ENCODE measurements at places on chromosomes 16 and 17.

GRCh38 chr16:9941245-9941644 lies 241.0 kb downstream of the GRIN2A start:
- no peak for DNase-seq

- DNase-seq, result no peak
These were observed 32.8 kb upstream of the ABCC3 start for GRCh38 chr17:50601823-50602375.

- no peak for DNase-seq
These were observed 22.5 kb downstream of the MSI2 start for GRCh38 chr17:57278740-57279387.

- DNase-seq, result no peak
These were observed 128.3 kb upstream of the NUDT7 start for GRCh38 chr16:77594057-77594456.

- DNase-seq, result no peak
These were observed 6.2 kb downstream of the PHOSPHO1 start for GRCh38 chr17:49224198-49224996.

- DNase-seq, result peak; percentile 20
These were observed 436.2 kb downstream of the SLC39A11 start for GRCh38 chr17:72656130-72656763.

DNA sequence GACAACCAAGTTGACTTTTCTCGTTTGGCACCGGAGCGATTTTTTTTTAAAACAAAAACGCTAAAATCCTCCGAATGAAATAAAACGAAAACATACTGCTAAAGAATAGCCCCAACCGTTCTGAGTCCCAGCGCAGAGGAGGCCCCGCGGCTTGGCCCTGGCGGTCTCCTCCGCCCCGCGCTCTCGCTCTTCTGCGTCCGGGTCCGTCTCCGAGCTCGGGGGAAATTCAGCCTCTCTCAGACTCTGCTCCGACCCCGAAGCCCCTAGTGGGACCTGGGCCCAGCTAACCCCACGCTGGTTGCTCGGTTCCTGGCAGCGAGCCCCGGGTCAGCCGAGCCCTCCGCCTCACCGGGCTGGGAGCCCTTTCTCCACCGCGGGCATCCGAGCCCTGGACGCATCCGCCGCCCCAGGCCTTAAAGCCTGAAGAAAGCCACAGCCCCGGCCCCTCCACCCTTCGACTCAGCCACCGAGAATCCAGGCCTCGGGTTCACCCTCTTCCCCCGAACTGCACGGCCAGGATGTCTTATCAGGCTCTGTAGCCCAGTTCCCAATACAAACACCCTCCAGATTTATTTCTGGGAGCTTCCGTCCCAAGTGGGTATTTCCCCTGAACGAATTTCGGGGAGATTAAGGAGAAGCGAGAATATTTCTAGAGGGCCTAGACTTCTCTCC lies 1.2 kb downstream of the TBX2 start:
- DNase-seq, result no peak

DNA sequence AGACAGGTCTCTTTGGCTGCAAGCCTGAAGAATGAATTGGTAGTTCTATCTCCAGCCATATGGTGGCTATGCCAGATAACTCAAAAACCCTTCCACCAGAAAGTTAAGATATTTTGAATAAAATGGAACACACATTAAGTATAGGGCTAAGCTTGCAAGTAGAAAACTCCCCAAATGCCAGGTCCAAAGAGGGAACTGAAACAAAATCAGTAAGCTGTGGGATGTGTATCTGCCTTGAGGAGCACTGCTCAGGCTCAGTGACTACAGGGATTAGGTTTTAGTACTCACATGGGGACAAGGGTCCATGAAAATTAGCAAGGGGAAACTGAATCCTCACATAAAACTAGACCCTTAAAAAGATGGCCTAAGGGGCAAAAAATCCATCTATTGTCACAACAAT lies 115.7 kb upstream of the PMFBP1 start:
- no peak for DNase-seq

GRCh38 chr16:30964574-30965226 lies 7.1 kb downstream of the SETD1A start:
- DNase-seq, result no peak

DNA sequence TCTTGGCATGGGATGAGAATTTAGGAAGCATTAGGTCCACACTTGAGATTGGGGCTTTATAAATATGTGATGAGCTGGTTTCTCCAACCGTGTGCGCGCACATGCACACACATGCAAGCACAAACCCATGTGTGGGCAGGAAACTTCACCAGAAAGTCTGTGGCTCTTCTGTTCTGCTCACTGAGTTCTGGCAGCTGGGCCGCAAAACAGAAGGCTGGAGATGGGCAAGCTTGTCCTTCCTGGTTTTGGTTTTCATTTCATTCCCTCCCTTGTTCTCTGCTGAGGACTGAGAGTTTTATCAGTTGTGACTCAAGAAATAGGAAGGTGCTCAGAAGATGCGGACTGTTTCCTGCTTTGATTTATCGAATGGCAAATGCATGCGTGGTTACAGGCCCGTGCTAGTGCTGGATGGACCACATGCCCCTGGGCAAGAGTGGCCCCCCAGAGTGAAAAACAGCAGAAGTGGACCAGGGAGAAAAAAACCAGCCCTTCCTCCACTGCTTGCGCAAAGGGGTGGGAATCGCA lies 14.1 kb downstream of the MAP3K14 start:
- no peak for DNase-seq

- no peak for DNase-seq
These were observed 6.0 kb upstream of the CDC42EP4 start for GRCh38 chr17:73317513-73318426.

- no peak for DNase-seq
These were observed 213.1 kb downstream of the CEP112 start for GRCh38 chr17:65978871-65979270.

DNA sequence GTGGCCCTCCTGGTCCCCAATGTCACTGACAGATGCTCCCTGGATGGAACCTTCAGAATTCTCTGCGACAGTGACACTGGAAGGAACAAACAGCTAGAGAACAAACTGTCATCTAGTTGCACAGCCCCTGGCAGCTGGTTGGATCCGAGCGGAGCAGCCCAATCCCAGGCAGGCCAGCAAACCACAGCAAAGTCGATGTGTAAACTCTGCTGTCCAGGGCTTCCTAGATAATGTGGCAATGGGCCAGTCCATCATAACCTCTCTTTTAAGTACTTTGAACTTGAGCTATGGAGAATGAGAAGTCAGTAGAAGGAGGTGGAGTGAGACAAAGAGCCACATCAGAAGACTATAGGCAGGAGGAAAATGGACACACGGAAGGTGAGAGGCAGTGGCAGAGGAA lies 323.0 kb downstream of the CBLN1 start:
- no peak for DNase-seq

DNA sequence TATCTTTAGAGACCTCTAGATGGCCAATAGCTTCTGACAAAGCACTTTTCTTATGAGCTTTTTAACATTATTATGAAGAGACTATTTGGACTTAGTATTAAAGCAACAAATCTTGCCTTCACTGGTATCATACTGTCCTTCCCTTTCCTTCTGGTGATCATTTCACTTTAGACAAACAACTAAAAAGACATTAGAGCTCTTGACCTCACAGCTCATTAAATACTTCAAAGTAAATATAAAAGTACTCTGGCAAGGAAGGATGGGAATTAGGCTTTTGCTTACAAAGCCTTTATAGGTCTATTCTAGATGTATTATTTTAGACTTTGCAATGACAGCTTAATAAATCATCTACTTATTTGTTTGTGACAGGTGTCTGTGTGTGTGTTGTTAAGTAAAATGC lies 11.1 kb downstream of the STXBP4 start:
- DNase-seq, result no peak

GRCh38 chr17:16123531-16123930 lies 91.8 kb downstream of the NCOR1 start:
- DNase-seq, result no peak

GRCh38 chr17:72270273-72270924 lies 149.6 kb downstream of the SOX9 start:
- DNase-seq, result no peak

DNA sequence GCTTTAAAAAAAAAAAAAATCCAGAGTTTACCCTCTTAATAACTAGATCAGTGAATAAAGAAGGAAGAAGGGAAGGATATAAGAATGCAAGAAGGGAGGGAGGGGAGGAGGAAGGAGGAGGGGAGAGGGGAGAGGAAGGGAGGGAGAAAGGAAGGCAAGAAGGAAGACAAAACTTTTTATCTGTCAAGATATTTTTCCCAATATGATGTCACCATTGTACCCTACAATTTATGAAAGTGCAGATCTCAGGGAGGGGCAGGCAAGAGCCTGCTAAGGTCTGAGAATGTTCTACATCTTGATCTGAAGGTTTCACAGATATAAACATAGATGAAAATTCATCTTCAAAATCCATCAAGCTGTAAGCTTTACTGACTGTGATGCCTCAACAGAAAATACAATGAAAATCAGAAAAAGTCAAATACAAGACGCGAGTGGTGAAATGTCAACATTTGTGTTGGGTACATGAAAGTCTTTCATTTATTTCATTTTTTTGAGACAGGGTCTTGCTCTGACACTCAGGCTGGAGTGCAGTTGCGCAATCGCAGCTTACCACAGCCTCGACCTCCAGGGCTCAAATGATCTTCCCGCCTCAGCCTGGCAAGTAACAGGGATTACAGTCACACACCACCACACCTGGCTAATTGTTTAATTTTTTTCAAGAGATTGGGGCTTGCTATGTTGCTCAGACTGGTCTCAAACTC lies 57.1 kb upstream of the EMP2 start:
- DNase-seq, result no peak
